ENCODE measurements at places on chromosomes 13 and 19.

- DNase-seq = no peak
Measured at GRCh38 chr13:38328699-38329098, 21.0 kb upstream of the UFM1 start.

GRCh38 chr13:39847336-39847735, 191.9 kb downstream of the COG6 start:
- DNase-seq = no peak

DNA sequence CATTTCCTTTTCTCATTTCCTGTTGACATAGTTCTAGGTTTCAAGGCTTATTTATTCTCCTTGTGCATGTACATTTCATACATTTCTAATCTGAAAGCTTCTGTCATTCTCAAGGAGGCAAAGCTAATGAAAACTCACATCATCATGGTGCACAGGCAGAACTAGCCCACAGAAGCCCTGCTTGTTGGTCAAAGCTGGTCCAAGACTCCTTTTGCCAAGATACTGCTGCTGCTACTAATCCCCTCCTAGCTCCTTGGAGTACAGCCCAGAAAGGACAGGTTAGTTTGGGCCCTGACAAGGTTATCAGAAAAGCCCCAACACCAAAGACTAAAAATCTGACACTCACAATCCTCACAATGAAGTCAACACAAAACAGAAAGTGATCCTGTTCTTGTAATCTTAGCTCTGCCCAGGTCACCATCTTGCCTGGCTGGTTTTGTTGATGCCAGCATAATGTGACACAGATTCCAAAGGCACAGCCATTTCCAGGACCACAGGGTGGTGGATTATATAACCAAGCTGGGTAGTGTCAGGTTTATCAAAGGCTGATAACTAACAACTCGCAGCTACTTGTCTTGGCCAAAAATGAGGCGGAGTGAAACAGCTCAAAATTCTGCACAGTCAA, 417.4 kb downstream of the NDFIP2 start:
- DNase-seq = no peak

DNA sequence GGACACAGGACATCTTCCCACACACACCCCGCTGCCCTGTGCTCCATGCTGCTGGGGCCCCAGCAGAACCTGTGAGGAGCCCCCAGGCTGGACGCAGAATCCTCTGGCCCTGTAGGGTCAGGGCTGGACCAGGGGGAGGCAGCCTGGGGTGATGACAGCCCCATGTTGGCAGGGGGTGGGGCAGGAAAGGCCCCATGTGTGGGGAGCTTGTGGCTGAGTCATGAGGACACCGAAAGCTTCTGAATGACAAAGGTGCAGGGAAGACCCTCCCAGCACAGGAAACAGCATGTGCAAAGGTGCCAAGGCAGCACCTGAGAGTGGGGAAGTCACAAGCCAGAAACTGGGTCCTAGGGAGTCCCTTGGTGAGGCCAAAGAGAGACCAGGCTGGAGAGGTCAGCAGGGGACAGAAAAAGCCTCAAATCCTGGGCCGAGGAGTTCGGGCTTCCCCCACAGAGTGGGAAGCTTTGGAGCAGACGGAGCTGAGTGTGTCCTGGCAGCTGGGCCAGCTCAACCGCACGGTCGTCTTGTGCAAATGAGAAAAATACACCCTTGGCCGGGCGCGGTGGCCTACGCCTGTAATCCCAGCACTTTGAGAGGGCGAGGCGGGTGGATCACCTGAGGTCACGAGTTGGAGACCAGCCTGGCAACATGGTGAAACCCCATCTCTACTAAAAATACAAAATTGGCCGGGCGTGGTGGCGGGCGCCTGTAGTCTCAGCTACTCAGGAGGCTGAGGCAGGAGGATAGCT, 17.5 kb downstream of the ATP8B3 start:
- no peak for DNase-seq

DNA sequence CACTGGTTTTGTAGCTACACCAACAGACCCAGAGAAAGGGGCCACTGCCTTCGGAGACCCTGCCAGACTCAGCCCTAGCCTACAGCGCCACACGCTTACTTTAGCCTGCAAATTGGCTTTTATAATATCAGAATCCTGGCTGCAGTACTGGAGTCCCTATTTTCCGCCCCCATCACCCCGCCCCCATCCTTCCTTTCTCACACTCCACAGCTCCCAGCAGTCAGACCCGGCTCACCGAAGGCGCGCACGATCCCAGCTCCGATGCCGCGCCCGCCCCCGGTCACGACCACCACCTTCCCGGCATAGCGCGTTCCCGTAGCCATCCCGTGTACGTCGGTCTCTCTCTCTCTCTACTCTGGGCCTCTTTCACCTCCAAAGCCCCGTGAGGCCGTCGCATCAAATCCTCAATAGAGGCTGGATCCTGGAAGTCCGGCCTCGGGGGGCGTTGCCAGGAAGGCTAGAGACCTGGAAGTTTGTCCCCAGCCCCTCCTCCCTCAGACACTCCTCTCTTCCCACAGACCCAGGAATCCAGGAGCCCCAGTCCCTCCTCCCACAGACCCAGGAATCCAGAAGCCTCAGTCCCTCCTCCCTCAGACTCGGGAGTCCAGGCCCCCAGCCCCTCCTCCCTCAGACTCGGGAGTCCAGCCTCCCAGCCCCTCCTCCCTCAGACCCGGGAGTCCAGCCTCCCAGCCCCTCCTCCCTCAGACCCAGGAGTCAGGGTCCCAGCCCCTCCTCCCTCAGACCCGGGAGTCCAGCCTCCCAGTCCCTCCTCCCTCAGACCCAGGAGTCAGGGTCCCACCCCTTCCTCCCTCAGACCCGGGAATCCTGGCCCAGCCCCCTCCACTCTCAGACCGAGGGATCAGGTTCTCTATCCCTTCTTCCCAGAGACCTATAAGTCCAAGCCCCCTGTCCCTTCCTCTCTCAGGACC, at the start of gene HSD17B14:
Gene HSD17B14 (minus strand): TSS at position 403 of the 929 bp plus-strand sequence. CDS start 80 bp downstream, at position 323.
- peak; percentile 32 for DNase-seq

DNA sequence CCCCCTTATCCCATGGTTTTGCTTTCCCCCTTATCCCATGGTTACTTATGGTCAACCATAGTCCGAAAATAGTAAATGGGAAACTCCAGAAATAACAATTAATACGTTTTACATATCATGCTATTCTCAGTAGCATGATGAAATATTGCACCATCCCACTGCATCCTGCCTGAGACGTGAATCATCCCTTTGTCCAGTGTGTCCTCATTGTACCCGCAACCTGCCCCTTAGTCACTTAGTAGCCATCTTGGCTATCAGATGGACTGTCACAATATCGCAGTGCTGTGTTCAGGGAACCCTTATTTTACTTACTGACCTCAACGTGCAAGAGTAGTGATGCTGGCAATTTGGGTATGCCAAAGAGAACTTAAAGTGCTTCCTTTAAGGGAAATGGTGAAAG, 10.5 kb upstream of the NBEA start:
- DNase-seq = no peak

- DNase-seq = no peak
Measured at GRCh38 chr13:103349211-103349980, 283.2 kb upstream of the SLC10A2 start.

DNA sequence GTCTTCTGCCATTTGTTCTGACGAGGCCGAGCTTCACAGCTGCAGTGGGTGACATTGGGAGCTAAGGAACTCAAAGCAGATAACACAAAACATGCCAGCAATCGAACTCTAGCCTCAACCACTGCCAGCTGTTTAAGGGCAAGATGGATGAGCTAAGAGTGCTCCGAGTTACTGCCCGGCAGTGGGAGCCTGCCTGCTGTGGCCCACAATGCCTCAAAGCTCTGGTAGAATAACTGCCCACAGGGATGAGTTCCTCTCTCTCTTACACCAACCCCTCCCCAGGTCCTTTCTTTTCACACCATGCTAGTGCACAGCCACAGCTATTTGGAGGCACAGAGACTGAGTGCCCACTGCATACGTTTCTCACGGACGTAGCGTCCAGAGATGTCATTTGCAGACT, 330.5 kb downstream of the FGF9 start:
- DNase-seq = no peak

DNA sequence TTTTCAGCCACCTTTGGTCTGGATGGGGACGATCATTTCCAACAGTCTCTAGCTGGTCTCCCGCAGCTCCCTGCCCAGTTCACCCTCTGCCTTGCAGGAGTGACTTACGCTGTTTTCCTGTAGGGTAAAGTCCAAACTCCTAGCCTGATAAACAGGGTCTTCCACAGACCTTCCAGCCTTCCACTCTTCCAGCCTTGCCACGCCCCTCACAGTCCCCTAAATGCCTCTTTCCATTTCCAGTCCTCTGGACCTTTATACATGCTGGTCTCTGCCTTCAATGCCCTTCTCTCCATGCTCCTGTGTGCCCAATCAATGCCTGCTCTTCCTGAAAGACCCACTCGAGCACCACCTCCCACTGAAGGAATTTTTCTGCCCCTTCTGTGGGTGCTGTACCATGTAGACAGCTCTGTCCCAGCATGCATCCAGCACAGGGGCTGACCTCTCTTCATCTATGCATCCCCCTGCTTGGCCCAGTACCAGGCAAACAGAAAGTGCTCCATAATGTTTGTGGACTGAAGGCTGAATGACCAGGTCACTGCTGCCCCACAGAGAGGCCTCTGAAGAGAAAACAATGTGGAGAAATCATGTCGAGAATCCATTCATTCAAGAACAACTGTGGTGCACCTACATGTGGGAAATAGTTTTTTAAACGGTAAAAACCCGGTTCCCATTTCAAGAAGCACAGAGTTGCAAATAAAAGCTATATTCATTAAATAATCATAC, 4.6 kb downstream of the ATP7B start:
- DNase-seq = no peak

- peak; percentile 14 for DNase-seq
Measured at GRCh38 chr13:106534639-106535551, 567 bp downstream of the EFNB2 start.

DNA sequence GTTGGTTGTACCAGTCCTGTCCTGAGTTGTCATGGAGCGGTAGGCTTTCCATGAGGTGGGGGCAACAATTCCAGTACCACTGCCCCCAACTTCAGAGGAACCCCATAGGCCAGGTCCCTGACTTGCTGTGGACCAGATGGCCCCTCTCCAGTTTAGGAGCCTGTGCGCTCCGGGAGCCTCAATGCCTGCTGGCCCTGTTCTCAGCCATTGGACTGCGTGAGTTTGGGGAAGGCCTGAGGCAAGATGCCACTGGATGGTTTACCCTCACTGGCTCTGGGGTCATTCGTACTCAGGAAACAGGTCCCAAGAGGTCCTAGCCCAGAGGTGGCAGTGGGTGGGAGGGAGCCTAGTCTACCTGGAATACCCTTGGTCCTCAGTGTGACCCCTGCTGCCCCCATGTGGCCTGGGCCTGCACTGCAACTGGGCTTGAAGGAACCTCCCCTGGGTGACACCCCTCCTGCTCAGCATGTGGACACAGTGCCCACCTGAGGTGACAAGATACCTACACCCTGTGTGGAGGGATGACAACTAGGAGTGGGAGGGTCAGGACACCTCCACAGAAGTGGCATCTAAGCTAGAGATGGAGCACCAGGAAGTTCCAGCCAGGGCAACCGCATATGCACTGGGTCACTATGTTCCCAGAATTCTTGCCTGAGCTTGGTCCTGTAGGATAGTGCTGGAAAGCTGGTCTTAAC, 6.0 kb upstream of the PRR19 start:
- peak; percentile 92 for DNase-seq

GRCh38 chr13:21429211-21429610, 29.9 kb downstream of the ZDHHC20 start:
- DNase-seq = no peak

DNA sequence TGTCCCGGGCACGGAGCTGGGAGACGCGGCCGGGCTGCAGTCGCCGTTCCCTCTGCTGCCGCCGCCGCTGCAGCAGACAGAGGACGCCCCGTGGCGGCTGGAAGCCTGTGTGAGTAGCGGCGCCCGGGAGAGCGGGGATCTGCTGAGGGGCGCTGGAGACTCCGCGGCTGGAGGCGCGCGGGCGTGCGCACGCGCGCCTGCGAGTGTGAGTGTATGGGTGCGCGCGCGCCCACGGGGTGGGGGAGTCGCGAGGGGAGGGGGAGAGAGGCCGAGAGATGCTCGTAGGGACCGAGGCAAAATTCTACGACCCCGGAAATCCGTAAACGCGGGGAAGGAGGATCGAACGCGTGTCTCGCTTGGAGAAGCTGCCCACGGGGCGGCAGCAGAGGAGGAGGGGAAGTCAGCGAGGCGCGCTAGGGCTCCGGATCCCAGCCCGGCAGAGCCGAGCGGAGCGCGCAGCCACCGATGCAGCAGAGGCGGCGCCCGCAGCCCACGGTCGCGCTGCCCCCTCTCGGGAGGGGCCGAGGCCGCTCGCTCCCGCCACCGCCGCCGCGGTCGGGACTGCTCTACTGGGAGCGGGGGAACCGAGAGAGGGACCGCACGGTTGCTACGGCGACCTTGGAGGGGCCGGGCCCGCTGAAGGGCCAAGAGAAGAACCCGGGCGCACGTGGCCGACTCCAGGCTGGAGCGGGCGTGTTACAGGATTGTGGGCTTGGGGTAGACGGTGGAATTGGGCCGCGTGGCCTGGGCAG, at the start of gene ENOX1:
Gene ENOX1 (minus strand): TSS at position 207 of the 752 bp plus-strand sequence.
- peak; percentile 59 for DNase-seq

DNA sequence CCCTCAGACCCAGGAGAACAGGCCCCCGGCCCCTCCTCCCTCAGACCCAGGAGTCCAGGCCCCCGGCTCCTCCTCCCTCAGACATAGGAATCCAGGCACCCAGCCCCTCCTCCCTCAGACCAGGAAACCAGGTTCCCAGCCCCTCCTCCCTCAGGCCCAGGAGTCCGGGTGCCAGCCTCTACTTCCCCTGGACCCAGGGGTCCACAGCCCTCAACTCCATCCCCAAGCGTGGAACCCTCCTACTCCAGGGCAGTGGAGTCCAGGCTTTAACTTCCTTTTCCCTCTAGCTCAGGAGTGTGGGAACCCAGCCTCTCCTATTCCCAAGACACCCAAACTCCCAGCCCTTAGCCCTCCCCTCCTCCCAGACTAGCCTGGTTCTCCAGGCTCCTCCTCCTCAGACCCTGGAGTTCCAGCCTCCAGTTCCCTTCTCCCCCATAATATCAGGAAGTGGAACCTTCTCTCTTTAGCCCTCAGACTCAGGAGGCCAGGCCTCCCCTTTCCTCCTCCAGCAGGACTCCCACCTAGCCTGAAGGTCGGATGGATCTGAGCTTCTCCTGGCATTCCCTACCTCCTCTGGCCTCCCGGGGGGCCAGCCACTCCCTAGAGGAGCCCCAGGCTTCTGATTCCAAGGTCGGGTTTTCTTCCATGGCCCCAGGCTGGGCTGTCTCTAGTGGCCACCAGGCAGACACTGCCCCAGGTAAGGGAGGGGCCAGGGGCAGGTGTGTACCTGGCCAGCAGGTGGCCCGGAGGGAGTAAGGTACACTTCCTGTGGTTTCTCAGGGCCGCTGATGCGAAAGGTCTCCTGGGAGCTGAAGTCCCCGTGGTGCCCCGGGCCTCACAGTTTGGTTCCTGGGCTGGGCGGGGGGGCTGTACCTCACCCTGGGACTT, at the start of gene TMC4:
Gene TMC4 (minus strand): TSS at position 690 of the 888 bp plus-strand sequence. CDS start 43 bp downstream, at position 647.
- DNase-seq = no peak

- DNase-seq = no peak
Measured at GRCh38 chr13:104011505-104012241, 945.5 kb upstream of the SLC10A2 start.

DNA sequence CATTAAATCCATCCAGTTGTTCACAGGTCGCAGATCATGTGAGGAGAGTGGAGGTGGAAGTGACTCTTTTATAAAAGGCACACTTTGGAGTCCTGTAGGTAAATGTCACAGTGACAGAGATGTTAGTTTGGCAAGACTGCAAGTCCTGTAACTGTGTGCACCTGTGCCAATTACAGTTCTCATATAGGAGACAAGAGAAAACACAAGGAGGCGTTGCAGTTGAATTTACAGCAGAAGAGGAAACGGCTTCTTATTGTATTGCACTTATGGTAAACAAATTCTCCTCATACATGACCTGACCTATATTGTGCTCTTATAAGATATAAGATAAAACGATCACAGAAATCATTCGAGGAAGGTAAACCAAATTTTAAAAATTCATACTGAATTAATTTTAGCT, 732.8 kb upstream of the SLC10A2 start:
- DNase-seq = no peak
